ENCODE measurements at places on chromosomes 2 and 18.

DNA sequence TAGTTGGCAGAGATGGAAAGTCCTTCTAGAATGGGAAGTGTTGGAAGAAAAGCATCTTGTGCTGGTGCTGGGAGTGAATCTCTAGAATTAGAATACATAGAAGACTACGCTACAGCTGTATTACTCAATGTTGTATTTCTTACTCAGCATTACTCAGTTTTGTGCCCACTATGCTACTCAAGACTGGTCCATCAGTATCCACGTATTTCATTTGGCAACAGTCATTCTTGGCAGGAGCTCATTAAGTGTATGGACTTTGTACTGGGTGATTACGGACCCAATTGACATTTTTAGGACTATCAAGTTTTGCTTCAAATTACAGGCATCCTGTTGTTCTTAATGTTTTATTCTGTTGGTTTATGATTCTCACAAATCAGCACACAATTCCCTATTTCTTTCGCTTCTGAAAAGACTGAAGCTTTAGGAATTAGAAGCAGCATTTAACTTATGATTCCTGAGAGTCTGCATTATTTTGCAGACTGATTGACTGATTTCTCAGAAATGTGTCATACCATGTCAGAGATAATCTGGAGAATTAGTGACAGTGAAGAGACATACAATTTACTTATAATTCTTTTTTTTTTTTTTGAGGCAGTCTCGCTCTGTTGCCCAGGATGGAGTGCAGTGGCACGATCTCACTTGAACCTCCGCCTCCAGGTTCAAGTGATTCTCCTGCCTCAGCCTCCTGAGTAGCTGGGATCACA, 136.9 kb downstream of the MYO3B start:
- no peak for DNase-seq

DNA sequence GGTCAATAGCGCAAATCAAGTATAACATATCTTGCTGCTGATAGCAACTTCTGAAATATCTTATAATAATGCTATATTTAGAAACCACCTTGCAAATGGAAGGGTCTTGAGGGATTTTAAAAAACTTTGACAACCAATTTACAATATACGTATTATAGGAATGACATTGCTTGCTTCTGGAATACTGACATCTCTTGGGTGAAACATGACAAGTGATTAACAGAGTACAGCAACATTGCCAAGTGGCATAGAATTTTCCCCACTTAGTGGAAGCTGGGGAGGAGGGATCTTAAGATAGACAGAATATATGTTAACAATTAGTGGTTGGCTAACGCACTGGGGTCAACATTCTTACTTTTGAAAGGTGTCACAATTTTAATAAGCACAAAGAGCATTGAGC, 133.6 kb upstream of the TMEFF2 start:
- DNase-seq = no peak

DNA sequence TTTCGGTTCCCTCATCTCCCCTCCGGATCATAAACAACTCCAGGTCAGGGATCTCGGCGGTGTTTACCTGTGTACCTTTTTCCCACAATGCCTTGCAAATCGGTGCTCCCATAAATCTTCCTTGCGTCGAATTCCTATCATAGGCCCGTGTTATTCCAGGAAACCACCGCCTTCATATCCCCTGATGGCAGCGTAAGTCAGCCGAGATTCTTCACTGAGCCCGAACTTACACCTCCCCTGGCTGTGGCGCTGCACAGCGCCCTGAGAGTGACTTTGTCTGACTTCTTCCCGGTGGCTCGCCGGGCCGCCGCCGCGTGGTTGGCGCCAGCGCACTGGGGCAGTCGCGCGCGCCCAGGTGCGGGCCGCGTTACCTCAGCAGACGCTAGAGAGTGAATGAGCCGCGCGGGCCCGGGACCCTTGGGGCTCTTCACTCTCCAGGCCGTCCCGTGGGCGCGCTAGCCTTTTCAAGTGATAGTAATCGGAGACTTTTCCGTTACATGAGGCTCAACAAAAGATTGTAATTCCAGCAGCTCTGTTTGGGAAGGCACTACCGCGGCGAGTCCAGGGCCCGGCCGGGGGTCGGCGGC, 101.6 kb downstream of the SPTBN1 start:
- peak; percentile 25 for DNase-seq

- DNase-seq = peak; percentile 53
Observed at GRCh38 chr2:152036611-152037469, 62.0 kb downstream of the CACNB4 start.

DNA sequence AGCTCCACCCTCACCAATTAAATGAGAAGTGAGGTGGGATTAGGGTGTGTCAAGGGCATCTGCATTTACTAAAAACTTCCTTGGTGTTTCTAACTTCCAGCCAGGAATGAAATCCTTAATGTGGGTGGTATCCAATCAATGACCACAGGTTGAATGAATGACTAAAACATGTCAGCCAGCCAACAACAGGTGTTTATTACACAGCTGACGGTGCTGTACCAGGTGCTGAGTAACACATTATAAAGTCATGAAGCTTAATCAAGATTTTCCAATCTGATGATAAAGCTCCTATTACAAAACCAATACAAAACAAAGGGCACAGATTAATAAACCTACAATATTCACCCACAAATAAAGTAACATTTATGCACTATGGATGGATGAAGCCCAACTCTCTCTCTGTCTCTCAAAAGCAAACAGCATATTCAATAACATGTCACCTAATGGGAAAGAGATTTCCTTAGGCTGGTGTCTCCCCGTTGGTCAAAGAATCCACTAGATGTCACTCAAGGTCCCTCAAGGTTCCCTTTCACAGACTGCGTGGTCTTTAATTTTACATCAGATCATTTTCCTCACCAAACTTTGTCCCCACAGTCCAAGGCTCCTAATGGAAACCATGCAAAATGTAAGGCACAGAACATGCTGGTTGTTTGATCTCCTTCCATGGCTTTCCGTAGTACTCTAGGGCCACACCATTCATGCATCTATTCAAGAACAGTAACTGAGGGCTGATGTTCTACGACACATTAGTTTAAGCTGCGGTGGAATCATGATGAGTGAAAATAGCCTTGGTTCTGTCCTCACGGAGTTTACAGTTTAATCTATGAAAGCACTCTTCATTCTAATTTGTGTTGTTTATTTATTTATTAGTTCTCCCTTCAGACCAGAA, 6.4 kb upstream of the PTPN4 start:
- DNase-seq = peak; percentile 38

GRCh38 chr2:30026091-30027055, 105.0 kb upstream of the ALK start:
- peak; percentile 20 for DNase-seq

- no peak for DNase-seq
Observed at GRCh38 chr2:239160226-239161143, 240.3 kb downstream of the HDAC4 start.

DNA sequence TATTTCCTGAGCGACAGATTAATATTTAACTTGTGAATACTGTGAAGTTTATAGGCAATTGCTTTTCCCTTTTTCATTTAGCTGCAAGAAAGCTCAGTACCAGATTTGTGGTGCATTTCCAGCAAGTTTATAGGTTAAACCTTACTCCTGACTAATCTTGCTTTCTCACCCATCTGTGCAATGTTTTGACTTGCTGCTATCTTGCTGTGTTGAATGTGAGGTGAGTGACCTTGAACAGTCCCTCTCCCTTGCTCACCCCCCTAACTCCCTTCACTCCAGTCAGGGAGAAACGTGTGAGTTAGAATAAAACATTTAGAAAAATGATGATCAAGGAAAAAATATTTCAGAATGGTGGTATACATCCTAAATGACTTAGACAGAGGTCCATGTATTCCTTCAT, 39.8 kb upstream of the PARD3B start:
- DNase-seq = no peak

- peak; percentile 21 for DNase-seq
Observed at GRCh38 chr18:13159579-13159978, 59.0 kb upstream of the LDLRAD4 start.

DNA sequence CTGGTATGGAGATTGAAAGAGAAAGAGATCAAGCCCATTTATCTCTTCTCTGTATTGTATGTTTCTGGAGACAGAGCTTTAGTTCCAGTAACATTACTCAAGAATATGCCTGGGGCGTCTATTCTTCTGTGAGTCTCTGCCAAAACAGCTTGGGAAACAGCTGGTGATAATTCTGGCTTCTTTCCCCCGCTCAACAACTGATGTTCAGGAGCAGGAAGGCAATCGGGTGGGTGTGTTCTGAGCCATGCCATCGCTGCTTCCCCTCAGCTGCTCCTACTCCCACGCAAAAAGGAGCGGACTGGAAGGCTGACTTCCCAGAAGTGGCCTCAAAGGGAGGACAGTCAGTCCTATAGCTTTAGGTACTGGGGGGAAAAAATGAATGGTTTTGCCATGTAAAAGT, 695.1 kb downstream of the PLCL1 start:
- no peak for DNase-seq

- no peak for DNase-seq
Observed at GRCh38 chr2:70632966-70633365, 79.3 kb upstream of the TGFA start.

GRCh38 chr2:234462218-234462992, 34.5 kb downstream of the ARL4C start:
- no peak for DNase-seq

DNA sequence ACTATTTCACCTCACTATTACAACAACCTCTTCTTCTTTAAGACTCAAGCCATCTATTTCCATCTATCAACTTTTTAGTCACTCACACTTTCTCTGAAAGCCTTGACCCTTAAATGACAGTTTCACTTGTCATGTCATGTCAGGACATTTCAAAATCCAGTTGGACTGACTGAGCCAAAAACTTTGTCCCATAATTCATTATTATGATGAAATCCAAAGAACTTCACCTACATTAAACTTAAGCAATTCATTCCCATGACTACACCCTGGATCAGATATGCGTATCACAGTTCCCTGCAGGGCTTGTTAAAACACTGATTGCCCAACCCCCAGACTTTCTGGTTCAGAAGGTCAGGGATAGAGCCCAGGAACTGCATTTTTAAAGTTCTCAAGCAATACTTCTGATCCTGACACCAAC, 26.5 kb downstream of the LDAH start:
- DNase-seq = no peak

- DNase-seq = no peak
Observed at GRCh38 chr18:73552171-73552570, 595.5 kb downstream of the FBXO15 start.

DNA sequence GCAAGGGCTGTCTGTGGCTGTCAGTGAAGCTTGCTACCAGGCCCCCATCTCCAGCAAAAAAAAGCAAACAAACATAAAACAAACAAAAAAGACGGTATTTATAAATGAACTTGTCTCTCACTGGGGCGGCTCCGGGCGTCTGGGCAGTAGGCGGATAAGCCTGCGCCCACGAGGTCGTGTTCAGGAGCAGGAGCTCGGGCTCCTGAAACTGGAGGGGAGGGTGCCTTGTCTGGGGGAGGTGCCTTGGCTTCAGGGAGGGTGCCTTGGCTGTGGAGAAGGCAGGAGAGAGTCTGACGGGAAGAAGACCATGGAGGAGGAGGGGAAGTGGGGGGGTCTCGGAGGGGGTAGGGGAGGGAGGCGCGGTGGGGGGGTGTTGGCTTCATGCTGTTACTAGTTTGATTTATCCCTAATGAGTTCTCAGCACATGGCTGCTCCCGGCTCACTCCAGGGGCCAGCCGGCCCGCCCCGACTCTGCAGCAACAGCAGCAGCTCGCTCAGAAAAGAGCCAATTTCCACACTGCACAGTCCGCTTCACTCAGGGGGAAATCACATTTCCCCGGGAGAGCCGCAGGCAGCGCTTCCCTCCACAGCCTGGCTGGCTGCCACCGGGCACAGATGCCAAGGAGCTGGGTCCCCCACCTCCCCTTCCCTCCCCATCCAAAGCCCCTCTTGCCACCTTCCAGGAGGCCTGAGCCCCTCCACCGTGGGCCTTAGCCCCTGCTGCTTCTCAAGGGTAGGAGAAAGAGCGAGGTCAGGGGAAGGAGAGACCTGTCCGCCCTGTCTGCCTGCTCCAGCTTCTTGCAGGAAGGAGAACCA, 38.7 kb downstream of the PSD4 start:
- peak; percentile 53 for DNase-seq

DNA sequence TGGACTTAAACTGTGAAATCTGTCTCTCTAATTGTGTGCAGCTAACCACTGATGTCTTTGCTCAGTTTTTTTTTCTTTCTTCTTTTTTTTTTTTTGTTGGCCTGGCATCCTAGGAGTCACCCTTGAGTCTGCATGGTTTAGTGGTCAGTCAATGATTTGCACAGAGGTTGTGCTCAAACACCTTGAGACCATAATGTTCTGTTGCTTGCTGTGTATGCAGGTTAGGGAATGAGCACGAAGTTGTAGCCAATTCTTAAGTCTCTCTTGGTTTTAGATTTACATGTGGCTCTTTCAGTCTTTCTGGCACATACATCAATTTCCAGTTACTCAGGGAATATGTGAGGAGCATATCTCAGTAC, 16.7 kb downstream of the PLB1 start:
- DNase-seq = no peak

GRCh38 chr2:43269706-43270105, 43.3 kb upstream of the ZFP36L2 start:
- peak; percentile 52 for DNase-seq

DNA sequence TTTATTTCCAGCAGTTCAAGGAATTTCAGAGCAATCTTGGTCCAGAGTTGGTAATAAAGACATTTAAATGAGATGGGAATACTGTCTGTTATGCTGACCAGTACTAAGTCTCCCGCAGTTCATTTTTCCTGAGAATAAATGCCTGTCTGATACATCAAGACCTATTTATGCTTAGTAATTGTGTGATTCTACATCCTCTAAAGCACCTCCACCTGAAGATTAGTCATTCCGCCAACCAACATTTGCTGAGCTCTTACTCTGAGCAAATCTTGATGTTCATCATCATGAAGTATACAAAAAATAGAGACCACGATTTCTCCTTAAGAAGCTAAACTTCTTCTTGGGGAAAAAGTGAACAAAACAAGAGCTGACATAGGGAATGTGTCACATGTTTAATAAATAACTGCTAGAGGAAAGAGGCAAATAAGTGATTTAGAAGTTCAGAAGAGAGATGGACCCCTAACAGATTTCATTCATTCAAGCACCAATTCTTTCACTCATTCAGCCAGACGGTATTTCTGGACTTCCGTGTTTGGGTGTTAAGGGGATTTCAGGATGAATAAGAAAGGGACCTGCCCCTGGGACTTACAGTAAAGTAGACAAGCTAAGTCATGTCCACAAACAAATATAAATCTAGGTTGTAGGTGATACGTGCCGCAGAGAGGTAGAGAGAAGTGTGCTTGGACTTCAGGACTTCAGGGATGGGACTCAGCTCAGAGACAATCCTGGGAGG, 34.2 kb upstream of the PPP4R1 start:
- no peak for DNase-seq

DNA sequence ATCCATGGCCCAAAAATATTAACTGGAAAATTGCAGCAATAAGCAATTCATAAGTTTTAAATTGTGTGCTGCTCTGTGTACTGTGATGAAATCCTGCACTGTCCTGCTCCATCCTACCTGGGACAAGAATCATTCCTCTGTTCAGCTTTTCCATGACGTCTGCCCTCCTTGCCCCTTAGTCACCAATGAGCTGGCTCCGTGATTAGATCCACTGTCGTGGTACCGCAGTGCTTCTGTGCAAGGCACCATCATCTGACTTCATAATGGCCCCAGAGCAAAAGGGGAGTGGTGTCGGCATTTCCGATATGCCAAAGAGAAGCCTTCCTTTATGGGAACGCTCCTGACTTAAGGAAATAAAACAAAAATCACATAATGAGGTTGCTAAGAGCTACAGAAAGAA, 3.4 kb upstream of the FAHD2A start:
- no peak for DNase-seq

GRCh38 chr2:133553251-133553650, 15.0 kb downstream of the NCKAP5 start:
- no peak for DNase-seq

- DNase-seq = no peak
Observed at GRCh38 chr2:36425608-36426355, 70.2 kb downstream of the CRIM1 start.

GRCh38 chr2:234099266-234099665, 48.8 kb downstream of the SPP2 start:
- no peak for DNase-seq

GRCh38 chr2:15449556-15450236, 111.4 kb downstream of the NBAS start:
- no peak for DNase-seq
